ENCODE measurements at places on chromosomes 13 and 19.

GRCh38 chr19:23949611-23950010, 34.9 kb downstream of the ZNF726 start:
- DNase-seq: no peak

- DNase-seq: no peak
These were observed 22.8 kb downstream of the RFX1 start for GRCh38 chr19:13983213-13983889.

- no peak for DNase-seq
These were observed 257.4 kb downstream of the TDRD3 start for GRCh38 chr13:60654415-60654814.

DNA sequence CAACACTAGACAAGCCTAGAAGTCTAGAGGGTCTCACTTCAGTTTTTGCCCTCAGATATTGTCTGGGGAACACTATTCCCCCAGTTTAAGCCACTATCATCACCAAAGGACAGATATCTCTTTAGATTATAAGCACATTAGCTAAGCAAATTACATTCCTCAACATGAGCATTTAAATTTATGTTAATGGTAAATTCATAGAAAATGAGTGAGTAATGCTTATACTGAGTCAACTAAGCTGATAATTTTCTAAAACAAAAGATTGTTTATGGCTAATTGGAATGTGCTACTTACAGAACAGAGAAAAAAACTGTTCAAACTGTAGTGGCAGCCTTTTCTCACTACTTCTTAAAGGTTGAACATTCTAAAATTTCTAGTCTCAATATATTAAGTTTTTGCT, 290.2 kb downstream of the SLITRK1 start:
- DNase-seq: no peak

GRCh38 chr13:46184277-46184699, 2.3 kb upstream of the LCP1 start:
- DNase-seq: no peak

GRCh38 chr13:110860983-110861382, 53.9 kb downstream of the ANKRD10 start:
- no peak for DNase-seq

DNA sequence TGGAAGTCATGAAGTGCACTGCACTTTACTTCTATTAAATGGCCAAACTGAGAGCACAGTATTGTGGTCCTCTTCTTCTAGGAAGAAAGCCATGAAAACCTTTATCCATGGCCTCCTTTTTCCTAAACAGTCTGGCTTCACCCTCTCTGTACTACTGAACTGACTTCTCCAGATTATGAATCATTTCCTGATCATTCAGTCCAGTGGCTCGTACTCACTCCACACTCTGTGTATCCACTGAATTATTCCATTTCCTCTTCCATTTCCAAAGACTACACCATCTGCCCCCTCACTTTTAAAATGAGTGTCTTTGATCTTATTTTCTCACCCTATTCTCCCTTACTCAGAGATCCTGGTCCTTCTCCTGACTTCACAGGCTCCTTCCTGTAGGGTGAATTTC, 29.7 kb upstream of the FREM2 start:
- DNase-seq: no peak

DNA sequence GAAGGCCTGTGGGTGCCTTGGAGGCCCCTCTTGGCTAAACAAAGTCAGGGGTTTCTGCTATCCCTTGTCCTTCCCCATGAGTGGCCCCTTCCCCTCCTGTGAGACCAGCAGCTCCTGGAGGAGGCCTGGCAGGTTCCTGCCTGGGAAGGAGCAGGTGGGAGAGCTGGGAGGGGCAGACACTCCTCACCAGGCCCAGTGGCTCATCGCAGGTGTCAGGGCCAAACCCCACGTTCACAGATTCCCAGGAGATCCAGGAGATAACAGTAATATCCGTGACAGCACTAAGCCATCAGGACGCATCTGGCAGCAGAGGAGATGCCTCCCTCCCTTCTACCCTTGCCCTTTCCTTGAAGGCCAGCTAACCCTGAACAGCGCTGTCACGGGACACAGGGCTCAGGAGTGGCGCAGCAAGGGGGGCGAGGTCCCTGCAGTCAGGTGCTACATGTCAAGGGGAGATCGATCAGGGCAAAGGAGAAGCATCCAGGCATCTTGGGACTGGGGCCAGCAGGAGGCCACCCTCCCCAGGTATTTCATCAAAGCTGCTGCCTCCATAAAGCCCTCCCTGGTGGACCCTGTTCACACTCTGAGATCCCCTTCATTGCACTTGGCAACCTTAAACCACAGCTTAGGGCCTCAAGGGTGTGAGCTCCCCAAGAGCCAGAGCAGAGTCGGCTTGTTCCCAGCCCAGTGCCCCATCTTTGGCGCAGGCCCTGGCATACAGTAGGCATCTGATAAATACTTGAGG, 4.8 kb downstream of the CEBPA start:
- peak; percentile 55 for DNase-seq

GRCh38 chr13:96403241-96403640, 313.3 kb downstream of the HS6ST3 start:
- no peak for DNase-seq

DNA sequence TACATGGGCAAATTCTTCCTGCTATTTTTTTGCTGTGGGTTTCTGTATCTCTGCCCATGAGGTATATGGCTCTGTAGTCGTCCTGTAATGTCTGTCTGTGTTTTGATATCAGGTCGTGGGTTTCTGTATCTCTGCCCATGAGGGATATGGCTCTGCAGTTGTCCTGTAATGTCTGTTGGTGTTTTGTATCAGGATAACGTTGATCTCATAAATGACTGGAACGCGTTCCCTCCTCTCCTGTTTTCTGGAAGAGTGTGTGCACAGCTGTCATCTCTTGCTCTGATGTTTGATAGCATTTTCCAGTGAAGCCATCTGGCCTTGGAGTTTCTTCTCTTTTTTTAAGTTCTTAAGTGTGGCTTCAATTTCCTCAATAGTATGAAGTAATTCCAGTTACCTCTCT, 57.2 kb downstream of the SOX1 start:
- DNase-seq: no peak

DNA sequence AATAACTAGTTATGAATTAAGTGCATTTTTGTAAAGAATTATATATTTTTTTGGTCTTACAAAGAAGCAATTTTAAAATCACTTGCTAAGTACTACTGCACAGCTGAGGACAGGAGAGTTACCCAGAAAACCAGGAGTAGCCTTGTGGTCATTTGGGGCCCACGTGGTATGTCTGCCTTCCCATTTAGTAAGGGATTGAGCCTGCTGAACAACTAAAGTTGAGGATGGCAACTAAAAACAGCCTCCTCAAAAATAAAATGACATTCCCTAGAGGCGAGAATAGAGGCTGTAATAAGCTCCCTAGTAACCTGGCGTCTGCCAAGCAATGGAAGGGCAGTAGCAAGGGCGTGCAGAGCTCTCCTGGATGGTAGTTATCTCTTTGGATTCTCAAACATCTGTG, 36.3 kb downstream of the DOCK9 start:
- DNase-seq: no peak

DNA sequence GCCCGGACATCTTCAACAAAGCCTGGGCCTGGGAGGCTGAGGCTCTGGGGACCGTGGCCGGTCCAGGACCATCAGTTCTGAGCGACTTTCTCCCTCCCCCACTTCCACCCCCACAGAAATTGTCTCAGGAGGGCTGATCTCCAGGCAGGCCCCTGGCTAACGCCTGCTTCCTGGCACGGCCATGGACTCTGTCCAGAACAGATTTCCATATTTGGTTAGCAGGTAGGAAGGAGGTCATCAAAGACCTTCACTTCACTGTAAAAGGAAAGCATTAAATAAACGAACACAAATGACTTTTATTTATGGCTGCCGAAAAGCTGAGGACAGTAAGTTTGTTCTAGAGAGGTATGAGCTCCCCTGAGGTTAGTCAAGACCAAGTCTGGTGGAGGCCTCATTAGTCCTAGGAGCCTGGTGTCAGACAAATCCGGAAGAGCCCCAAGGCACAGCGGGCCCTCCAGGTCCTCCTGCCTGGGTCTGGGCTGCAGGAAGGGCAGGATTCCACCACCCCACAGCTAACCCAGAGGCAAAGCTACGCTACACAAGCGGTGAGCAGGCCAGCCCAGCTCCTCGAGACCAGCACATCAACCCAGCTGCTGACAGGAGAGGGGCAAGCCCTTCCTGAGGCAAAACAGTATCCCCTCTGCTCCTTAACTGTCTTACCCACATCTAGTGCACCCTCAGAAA, 4.6 kb upstream of the PLPP2 start:
- no peak for DNase-seq

DNA sequence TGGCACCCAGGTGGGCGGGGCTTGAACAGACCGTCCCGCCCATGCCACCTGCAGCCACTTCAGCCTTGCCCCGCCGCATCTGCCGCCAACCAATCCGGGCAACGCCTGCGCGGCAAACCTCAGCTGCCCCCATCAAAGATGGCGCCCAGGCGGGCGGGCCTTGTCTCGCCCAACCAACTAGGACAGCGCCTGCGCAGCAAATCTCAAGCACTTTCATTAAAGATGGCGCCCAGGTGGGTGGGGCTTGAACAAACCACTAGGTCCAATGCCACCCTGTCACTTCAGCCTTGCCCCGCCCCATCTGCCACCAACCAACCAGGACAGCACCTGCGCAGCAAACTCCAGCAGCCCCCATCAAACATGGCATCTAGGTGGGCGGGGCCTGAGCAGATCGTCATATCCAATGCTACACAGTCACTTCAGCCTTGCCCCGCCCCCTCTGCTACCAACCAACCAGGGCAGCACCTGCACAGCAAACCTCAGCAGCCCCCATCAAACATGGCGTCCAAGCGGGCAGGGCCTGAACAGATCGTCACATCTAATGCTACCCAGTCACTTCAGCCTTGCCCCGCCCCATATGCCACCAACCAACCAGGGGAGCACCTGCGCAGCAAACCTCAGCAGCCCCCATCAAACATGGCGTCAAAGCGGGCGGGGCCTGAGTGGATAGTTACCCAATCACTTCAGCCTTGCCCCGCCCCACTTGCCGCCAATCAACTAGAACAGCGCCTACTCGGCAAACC, 1.4 kb downstream of the PEG3 start:
- peak; percentile 92 for DNase-seq

GRCh38 chr19:6971366-6971765, 49.9 kb downstream of the MBD3L2B start:
- no peak for DNase-seq

- DNase-seq: peak; percentile 85
These were observed 8.1 kb downstream of the STK11 start for GRCh38 chr19:1213391-1214286.

DNA sequence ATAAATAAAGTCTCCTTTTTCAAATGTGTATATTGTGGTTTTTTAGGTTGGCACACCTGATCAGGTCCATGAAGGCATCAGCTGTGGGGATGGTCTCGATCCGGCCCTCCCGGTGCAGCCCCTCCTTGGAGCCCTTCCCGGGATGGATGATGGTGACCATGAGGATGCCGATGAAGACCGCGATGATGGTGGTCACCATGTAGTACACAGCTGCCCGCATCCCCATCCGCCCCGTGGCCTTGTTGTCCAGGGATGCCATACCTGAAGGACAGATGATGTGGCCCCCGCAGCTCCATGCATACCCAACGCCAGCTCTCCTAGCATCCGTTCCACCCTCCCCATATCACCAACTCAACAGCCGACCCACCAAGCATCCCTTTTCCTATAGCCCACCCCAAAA, 11.4 kb downstream of the SLC1A6 start:
- DNase-seq: no peak

- DNase-seq: peak; percentile 95
These were observed at the start of gene TSEN34 for GRCh38 chr19:54191011-54191810. TSS of gene TSEN34 (plus strand) at chr19:54191308. CDS start at chr19:54191365, 57 bp downstream.

GRCh38 chr19:49149652-49150105, 5.5 kb downstream of the HRC start:
- peak; percentile 83 for DNase-seq

DNA sequence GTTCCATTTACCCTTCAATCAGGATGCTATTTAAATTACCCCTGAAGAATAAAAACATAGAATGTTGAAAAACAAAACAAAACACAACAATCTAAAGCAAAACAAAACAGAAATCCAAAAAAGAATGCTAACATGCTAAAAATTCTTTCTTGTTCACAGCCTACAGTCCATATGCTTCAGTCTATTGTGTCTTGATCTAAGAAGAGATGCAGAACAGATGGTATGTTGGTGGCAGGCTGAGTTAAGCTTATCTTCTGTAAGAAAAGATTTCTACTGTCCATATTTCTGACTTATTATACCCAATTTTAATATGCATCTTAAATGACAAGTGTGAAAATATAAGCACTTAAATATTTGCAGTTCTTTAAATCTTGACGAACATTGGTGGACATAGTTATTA, 356.1 kb upstream of the SLITRK1 start:
- DNase-seq: no peak

- DNase-seq: no peak
These were observed 69.8 kb upstream of the RGCC start for GRCh38 chr13:41387576-41387975.

DNA sequence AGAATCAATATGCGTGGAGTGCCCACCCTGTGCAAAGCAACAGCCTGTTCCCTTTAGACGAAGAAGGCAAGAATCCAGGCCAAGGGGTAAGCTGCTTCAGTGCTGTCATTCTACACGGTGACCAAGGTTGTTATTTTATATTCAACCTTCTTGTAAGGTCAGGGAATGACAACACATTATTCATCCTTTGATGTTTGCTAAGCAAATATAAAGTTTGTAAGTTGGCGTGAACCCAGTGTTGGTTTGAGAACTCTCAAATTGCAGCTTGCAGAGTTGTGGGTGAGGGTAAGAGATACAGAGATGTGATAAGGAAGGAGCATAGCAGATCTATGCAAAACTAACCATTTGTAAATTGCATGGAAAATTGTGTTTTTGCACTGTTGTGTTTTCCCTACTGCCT, 436.7 kb downstream of the FGF9 start:
- no peak for DNase-seq

- DNase-seq: peak; percentile 9
These were observed 14.8 kb upstream of the ZNF492 start for GRCh38 chr19:22619371-22619770.

DNA sequence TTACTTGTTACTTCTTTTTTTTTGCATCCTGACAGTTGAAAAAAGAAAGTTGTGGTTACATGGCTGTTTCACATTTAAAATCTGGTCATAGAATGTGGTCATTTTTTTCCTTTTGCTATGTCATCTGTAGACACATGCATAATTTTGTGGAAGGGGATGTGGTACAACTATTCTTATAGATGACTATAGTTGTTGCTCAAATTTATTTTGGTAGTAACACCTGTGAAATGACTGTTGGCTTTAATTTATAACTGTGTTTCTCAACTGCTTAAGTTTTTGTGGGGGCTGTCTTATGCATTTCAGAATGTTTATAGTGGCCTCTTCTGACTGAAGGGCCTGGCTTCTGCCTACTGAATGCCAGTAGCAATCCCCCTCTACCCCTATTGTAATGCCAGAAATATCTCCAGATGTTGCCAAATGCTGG, 130.5 kb downstream of the PAN3 start:
- DNase-seq: no peak

All from upper lobe of right lung (tissue), 1 donor.